DMS153 (cell line): ENCODE measurements at places on chromosomes 5 and 9.
A peak's percentile ranks its signal among the peaks of the same experiment; 100 is the strongest.

GRCh38 chr9:82677086-82677485 is 385.9 kb downstream of the RASEF start:
- no peak for DNase-seq

- DNase-seq = no peak
These were observed 43.4 kb downstream of the ALDH1A1 start for GRCh38 chr9:72909428-72909827.

- DNase-seq = peak; percentile 12
These were observed 637.7 kb downstream of the SEMA5A start for GRCh38 chr5:8908055-8908683.

GRCh38 chr5:136222580-136223235 is 29.7 kb upstream of the SMIM32 start:
- DNase-seq = no peak

DNA sequence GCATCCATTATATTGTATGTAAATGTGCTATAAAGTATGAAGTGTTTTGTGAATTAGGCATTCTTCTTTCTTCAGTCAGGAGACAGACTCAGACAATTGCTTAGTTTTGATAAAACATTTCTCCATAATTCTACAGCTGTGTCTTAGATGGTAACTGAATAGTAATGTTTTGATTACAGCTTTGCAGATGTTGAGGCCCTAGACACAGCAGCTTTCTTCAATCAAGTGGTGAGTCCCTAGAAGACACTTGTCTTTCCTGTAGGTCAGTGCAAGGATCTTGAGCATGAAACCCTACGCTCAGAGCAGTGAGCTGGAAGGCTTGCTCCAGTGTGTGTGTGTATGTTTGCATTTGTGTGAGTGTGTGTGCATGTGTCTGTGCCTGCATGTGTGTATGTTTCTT is 46.8 kb upstream of the CD180 start:
- no peak for DNase-seq

DNA sequence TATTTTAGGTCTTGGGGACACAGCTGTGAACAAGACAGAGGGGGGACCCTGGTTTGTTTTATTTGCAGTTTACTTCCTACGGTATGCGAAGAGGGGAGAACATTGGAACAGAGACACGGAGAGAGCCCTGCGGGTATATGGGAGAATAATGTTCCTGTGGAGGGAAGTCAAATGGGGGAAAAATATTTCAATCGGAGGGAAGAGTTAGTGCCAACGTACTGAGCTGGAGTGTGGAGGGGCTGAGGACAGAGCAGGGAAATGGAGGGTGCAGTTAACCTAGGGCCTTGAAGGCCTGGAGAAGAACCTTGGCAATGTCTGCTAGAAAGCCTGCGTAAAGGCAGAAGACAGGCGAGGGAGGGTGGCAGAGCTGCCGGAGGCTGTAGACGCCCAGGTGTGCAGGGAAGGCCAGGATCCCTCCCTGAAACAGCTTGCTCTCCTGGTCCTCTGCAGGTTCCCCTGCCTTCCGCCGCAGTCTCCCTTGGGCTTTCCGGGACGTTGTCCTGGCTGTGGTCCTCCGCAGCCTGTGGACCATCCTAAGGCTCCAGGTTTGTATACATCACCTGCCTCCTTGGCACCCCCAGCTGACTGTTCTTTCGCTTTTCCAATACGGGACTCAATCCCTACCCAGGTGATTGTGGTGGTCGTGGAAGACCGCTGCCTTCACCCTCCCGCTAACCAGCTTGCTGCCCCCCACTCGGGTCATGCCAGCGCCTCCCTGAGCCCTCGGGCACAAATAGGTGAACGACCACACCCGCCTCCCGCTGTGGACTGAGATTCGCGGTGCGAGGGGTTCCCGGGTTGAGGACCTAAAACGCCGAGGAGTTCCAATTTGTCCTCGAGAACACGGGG is 1.9 kb upstream of the RACK1 start:
- no peak for DNase-seq

DNA sequence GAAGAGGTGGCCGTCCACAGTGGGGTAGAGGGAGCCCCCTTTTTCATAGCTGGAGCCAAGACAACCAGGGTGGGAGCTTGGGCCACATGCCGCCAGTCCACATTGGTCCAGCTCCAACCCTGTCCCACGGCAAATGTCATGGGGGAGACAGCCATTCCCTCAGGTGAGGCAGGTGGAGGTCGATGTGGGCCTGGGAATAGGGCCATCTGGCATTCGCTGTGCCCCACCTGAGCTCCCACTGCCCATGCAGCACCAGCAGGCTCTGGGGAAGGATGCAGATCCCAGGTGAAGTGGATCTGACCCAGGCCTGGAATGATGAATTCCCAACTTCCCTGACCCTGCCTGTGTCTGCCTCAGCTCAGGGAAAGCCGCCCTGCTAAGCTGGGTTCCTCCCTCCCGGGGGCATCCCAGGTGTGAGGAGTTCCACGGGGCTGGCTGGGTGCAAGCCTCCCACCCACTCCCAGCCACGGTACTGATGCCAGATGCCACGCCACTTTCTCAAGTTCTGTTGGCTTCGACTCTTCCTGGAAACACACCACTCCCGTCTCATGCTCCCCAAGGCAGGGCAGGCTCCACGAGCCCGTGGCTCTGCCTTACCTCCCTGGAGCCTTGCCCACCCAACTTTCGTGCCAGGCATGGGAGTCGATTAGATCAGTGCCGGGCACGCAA is 25.2 kb upstream of the FCN2 start:
- DNase-seq = no peak

GRCh38 chr9:136944212-136944518 is 373 bp downstream of the FBXW5 start:
- no peak for DNase-seq

- no peak for DNase-seq
These were observed 542.1 kb downstream of the PRR16 start for GRCh38 chr5:121006217-121006616.

GRCh38 chr5:133895979-133896845 is 72.2 kb downstream of the C5orf15 start:
- DNase-seq = no peak
